ENCODE measurements at places on chromosomes 1 and 21.

DNA sequence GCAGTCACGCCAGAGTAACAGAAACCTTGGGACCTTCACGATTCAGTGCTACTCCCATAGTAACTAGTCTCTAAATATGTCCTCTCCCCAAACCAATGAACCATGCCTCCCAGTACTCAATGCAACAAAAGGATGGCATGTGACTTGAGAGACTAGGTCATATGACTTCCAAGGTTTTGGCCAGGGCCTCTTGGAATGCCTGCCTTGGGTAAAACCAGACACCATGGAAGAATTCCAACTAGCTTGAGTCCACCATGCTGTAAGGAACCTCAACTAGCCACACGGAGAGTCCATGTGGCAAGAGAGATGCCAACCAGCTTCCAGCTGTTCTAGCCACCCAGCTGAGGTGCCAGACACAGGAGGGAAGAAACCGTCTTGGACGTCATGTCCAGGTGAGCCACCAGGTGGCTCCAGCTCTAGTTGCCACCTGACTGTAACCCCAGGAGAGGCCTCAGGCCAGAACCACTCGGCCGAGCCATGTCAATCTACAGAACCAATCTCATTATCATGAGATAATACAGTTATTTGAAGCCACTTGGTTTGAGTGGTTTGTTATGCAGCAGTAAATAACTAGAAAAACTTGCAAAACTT, 115.0 kb downstream of the SYF2 start:
- no peak for DNase-seq

DNA sequence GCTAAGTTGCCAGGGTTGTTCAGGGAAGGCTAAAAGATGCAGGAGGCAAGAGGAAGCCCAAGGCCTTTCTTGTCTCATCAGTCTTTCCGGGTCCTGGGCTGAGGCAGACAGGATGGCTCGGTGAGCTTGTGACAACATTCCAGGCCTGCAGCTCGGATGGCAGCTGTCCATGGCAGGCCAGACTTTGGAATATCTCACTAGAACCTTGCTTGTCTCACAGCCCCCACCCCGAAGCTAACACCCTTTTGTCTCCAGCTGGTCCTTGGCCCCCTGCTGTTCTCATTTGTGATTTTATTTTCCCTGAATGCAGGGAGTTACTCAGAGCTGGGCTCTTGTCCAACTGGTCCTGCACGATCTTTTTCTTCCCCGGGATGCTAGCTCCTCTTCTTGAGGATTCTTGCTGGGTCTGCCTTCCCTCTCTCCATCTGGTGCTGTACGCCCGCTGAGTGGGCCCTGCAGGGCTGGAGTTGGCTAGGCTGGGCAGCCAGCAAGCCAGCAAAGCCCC, 477.2 kb upstream of the CAMK1G start:
- peak; percentile 78 for DNase-seq

DNA sequence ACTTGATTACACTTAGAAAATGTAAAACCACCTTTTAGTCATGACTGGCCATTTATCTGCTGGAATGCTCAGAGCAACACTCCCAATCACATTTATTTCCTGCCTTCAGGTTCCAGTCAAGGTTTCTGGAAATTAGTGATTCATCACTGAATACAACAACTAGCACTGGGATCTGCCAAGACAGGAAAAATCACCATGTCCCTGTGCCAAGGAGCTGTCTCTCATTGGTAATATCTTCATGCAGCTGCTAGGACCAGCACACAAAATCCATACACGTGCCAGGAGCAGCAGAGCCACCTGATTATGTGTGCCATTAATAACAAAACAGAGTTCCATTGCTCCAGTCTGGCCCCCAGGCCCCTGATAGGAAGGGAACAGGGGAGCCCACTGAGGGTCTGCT, 194.6 kb downstream of the TNR start:
- peak; percentile 51 for DNase-seq

DNA sequence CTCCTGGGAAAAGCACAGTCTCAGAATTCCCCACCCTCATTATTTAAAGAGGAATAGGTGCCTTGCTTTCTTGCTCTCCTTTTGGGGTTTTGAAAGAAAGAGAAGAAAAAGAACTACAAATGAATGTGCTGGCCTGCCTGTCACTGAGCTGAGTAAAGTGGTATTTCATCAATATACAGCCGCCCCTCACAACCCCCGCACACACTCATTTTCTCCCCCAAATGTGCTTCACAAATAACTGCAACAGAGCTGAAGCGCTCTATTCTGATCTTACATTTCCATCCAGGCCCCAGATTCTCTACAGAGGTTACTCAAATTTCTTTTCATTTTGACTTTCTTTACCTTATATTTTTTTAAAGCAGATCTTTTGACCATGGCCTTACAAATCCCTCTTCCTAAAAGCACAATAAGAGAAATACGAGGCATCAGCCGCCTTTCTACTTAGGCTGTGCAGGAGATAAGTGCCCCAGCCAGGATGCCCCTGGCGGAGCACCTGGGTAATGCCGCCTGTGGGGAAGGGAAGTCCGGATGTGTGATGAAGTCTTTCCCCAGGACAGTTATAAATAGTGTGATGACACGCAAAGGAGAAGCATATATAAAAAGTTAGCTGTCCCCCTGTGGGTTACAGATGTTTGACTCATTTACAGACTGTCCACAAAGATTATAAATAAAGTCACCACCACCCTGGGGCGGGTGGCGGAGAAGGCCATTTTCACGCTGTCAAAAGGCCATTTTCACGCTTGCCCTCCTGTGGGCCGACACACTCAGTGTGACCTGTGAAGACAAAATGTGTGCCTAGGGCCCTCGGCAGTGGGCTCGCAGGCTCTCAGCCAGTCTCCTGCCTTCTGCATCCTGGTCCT, 6.5 kb downstream of the KCNN3 start:
- DNase-seq, result peak; percentile 95

DNA sequence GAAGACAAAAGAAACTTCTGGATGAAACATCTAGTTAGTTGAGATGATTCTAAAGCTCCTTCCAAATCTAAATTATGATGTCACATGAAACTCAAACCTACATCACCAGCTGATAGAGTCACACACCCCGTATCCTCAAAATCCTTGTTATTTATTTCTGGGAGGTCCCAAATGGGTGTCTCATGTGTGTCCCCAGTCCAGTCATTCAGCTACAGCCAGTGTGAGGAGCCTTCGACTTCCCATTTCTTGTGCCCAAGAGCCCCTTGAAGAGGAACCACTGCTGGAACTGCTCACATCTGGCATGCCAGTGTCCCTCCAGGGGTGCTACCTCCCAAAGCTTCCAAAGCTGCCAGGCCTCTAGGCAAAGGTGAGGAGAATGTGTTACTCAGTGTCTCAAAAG, 32.5 kb upstream of the KCNA3 start:
- no peak for DNase-seq

GRCh38 chr1:203559523-203559922, 65.6 kb downstream of the OPTC start:
- peak; percentile 91 for DNase-seq

DNA sequence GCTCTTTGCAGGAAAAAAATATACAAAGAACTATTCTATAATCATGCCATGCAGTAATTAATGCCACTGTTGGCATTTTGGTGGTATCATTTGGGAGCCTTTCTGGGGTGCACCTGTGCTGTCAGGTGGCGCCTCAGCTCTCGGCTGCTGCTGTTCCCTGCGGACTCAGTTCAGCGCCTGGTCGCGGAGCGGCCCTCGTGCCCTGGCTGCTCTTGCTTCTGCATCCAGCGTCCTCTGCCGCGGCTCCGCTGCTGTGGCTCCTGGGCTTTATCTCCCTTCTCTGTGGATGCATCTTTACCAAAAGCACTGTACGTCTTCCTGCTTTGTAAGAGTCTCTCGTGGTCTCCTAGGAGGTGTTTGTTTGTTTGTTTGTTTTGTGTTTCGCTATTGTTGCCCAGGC, 35.1 kb upstream of the PWP2 start:
- DNase-seq, result no peak

DNA sequence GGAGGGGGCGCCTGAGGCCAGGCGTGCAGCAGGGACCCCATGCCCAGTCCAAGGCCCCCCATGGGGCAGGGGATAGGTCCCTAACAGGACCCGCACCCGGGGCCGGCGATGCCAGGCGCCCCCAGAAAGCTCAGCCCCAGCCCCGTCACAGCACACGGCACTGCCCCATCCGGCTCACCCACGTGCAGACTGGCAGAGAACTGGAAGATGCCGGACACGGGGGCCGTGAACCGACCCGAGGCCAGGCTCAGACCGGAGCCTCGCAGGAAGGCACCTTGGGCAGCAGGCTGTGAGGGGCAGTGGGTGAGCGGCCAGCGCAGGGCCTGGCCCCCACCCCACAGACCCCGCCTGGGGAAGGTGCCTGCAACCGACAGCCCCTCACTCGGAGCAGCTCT, 3.3 kb downstream of the C1QTNF12 start:
- DNase-seq, result no peak

GRCh38 chr1:61173118-61173517, 90.8 kb downstream of the NFIA start:
- no peak for DNase-seq

DNA sequence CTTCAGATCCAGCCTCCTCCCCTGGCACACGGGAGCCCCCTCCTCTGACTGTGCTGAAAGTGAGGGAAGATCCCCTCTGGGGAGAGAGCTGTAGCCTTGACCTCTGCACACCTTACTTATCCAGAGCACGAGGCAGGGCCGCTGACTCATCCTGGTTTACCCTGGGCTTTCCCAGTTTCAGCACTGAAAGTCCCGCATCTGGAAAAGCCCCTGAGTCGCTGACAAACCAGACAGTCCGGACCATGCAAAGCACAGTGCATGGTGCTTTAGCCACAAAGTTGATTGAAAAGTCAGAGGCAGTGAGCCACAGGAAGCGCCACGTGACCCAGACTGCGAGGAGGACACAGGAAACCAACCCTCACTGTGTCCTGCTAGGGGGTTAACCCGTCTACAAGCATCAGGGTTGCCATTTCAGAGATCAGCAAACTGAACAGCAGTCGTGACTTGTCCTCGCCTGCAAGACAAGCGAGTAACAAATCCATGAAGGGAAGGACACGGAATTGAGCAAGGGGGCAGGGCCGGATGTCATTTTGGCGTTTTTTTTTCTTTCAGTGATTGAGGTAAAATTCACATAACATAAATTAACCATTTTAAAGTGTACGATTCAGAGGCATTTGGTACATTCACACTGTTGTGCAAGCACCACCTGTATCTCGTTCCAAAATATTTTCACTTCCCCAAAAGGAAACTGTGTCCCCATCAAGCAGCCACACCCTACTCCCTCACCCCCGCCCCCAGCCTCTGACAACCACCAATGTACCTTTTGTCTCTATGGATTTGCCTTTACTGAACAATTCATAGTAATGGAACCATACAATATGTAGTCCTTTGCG, 19.9 kb upstream of the IFNGR2 start:
- peak; percentile 98 for DNase-seq

DNA sequence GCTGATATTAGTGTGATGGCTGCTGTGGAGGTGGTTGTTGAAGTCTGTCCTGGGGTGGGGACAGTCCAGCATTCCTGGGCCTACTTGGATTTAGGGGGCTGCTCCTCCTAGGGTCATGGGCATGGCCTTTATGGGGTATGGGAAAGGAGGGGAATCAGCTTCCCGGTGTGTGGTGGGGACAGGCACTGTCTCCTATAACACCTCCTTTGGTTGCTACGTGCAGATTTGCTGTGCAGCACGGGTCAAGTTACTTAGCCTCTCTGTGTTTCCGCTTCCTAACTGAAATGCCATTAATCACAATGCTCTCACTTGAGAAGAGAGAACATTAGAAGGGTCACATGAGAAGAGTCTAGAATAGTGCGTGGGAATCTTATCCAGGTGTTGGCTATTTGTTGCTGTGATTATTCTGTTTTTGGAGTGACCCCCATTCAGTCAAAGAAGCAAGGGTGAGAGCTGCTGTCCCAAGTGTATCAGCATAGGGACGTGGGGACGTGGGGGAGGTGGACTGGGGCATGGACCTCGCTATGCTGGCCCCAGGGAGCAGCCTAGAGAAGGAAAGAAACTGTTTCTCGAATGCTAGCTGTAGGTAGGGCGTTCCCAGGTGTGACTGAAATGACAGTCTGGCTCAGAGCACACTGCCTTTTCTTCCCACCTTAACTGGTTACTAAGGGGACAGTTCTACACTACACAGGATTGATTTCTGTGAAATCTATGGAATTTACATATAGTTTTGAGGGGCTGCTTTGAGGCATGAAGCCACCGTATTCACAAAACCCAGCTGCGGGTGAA, 19.9 kb downstream of the SOX13 start:
- DNase-seq, result no peak

DNA sequence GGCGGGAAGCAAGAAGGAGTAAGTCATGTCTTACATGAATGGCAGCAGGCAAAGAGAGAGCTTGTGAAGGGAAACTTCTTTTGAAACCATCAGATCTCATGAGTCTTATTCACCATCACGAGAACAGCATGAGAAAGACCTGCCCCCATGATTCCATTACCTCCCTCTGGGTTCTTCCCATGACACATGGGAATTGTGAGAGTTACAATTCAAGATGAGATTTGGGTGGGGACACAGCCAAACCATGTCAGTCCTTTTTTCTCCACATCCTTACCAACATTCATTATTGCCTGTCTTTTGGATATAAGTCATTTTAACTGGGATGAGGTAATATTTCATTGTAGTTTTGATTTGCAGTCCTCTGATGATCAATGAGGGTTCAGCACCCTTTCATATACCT, 81.0 kb downstream of the DIRAS3 start:
- no peak for DNase-seq

- no peak for DNase-seq
Observed at GRCh38 chr1:211381481-211382181, 55.0 kb downstream of the TRAF5 start.

GRCh38 chr1:239363930-239364329, 22.4 kb upstream of the CHRM3 start:
- no peak for DNase-seq

DNA sequence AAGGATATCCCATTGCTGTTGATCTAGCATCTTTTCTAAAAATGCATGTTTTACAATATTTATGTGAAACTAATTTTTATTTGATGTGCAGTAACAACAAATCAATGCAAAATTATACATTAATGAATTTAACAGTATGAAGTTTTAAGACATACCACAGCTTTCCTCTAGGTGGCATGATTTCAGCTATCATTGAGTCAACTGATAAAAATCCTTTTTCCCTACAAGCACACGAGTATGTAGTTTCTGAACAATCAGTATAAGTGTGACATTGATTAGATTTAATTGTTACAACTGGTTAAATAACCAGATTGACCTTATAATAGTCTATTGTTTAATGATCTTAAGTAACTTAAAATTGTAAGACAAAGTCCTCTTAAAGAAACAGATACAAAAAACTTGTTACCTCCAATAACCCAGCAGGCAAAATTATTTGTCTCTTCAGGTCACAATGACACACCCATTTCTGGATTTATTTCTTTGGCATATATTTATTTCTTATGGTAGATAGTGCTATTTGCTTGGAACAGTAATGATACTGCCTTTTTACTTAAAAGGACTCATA, 5.8 kb upstream of the TGFB2 start:
- no peak for DNase-seq

Data from Daoy (cell line).